ENCODE measurements at places on chromosomes 13 and 19.

- DNase-seq: no peak
These were observed 19.7 kb downstream of the ZNF714 start for GRCh38 chr19:21101521-21102242.

DNA sequence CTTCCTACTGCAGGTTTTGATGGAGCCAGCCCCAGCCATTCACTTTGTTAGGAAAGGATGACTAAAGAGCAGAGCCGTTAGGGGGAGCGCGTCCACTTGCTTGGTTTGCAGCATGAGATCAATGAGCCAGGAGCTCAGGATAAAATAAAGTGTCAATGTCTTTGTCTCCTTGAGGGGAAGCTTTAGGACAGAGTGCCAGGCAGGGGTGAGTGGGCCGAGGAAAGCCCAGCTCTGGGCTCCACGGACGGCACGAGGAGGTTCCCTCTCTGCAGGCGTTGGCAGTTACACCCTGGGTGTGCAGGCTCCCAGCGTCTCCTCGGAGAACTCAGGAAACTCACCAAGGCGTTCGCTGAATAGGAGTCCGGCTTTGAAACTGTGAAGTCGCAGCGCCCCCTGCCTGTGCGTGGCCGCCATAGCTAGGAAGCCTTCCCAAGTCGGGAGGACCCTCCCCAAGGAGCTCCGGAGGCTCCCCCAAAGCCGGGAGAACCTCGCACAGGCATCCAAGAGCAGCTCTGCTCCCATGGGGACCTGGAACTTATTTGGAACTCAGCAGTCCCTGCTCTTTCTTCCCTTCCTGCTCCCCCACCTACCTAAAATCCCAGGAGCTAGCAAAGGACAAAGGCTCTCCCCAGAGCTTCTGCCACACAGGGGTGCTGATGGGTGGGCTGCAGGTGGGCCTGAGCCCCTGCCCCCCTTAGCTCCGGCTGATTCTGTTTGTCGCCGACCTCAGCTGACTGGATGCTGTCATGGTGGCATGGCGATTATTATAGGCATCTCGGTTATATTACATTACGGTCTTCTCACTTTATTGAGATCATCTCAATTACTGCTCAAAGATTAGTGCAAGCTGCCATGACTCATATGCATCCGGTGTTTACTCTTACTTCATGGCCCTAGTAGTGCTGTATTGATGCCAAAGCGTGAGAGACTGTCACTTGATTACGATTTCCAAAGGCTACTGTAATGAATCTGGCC is 34.4 kb downstream of the GSX1 start:
- DNase-seq: peak; percentile 64

- no peak for DNase-seq
These were observed 16.5 kb downstream of the IQCN start for GRCh38 chr19:18257503-18258470.

DNA sequence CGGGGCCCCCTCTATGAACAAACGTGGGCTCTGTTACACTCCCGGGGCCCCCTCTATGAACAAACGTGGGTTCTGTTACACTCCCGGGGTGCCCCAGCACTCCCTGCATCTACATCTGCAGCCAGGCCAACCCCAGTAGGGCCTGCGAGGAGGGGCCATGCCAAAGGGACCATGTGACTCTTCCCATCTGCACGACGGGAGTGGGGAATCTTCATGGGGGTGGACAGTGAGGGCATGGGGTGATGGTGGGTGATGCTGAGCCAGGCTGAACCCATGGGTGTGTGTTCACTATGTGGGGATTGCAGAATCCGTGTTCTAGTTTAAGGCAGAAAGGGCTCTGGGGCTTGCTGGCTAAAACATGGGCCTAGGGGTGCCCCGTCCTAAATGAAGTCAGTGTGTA is 69.9 kb upstream of the ARHGEF7 start:
- no peak for DNase-seq

DNA sequence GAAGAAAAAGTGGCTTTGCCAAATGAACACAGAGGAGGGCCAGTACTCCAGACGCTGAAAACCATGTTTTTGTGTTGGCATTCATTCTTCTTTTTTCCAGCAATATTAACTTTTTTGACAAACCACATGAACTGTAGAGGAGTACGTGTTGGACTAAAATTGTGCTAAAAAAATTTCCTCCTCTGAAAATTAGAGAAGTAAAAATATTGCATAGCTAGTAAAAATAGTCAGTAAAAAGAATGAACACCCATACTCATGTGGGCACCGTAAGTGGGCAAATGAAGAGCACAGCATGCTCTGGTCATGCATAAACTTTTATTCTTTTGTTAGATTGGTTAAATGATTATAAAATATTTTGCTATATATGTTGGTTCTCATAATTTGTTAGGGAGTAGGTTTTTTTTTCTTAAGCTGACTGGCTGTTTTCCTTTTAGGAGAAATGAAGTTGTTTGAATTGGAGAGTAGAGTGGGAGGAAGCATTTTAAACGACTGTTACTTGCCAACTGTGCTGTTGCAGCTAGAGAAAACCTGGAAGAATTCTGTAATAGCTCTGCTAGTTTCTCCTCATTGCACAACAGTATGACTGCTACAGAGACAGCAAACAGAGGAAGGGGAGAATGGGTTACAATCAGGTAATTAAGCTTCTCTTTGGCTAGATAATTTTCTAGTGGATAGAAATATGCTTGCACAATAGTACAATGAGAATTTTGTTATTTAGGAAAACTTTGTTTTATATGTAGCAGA is 222.4 kb downstream of the KCTD12 start:
- DNase-seq: no peak

DNA sequence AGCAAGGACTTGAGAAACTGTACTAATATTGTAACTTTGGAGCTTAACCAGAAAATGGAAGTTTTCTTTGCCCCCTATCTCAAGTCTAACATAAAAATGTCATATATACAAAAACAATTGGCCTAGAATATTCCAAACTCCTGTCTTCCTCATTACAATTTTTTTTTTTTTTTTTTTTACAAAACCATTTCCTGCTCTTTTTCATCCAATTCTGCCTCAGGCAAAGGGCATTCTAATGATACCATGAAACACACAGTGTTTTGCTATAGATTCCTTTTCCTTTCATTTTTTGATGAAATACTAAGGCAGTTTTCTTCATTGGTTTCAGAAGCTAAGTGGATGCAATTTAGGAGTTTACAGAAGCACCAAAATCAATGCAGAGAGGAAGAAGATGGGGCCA is 119.7 kb downstream of the LHFPL6 start:
- no peak for DNase-seq

Measured in Panc1 (cell line).